ENCODE measurements at places on chromosomes 2 and 18.
A peak's percentile ranks its signal among the peaks of the same experiment; 100 is the strongest.

DNA sequence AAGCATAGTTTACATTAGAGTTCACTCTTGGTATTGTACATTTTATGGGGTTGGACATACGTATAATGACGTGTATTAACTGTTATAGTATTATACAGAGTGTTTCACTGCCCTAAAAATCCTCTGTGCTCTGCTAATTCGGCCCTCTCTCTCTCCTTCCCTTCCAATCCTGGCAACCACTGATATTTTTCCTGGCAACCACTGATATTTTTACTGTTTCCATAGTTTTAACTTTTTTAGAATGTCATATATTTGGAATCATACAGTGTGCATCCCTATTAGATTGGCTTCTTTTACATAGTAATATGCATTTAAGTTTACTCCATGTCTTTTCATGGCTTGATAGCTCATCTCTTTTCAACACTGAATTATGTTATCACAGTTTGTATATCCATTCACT lies 526.7 kb downstream of the RIT2 start:
- no peak for DNase-seq

- DNase-seq = peak; percentile 99
Observed at GRCh38 chr2:44167908-44168680, 581 bp upstream of the PPM1B start.

- DNase-seq = no peak
Observed at GRCh38 chr2:130966149-130966774, 127.0 kb downstream of the FAM168B start.

DNA sequence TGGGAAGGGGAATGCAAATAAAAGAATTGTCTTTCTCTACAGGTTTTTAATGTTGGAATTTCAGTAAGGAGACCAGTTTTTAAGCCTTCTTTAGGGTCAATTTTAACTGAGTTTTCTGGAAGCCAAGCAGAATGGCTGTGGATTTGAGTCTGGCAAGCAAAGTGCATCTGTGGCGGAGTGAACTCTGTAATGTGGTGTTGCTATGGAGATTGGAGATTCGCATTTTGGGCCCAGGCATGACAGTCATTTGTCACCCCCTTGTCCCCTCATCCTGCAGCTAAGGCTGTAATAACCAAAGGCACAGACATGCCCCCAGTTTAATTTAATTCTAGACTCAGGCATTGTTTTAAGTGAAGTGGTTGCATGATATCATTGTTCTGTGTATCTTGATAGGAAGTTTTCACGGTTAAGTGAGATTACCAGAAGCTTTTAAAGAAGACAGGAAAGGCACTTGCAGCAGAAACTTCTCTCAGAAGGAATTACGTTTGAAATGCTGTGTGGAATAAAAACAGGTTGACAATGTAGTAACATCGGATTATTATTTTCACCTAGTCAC lies 30.6 kb downstream of the ARMC9 start:
- no peak for DNase-seq

DNA sequence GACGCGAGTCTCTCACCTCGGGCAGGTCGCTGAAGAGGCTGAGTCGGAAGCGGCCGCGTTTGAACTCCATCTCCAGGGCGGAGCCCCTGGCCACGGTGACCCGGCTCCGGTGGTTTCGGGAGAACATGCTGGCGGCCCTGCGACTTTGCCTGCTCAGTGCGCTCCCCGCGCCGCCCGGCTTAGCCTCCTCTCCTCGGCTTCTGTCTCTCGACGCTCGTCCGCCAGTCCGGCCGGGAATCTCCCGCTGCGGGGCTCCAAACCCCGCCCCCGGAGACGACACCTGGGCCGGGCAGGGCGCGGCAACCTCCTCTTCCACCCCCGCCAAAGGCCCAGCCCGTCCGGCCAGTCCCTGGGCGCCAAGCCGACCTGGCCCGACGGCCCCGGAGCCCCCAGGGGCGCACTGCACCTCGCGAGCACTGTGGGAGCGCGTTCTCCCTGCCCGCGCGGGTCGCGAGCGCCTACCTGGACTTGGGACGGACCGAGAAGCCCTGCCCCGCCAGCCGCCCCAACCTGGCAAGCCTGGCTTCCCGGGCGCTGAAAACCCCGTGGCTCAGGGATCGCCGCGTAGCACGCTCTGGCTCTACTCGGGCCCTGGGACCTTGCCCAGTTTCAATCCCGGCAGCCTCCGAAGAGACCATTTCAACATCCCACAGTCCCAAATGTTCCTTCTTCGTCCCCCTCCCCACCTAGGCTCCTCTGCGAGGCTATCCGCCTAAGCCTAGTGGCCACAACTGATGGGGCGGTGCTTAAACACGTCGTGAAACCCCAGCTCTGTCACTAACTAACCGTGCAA lies at the start of gene RTKN:
TSS of gene RTKN (minus strand) at position 248 of the 793 bp plus-strand sequence. CDS start at position 127, 121 bp downstream.
- DNase-seq = no peak

DNA sequence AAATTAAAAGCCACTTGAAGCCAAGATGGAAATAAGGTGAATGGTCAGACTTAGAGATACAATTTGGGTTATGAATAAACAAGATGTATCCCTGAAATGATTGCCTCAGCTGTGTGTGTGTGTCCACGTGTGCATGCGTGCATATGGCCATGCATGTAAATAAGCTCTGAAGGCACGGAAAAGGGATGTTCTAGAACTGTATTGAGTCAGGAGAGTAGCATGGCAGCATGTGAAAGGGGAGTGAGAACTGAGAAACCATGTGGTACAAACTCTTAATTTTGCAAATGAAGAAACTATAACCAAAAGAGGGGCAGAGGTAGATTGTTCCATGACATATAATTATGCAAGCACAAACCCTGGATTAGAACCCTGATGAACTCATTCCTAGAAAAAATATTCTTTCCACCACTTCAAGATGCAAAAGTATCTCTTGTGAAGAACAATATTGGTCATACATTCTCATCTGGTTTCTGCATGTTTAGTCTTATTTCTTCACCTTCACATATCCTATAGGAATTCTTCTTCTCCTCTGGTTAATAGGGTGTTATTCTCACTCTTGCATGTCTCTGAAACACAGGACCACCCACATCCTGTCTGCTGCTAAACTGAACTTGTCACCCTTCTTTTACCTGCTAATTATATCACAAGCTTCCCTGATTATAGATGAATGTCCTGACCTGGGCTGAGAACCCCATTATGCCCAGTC lies 455.8 kb downstream of the SETBP1 start:
- no peak for DNase-seq

GRCh38 chr2:147416099-147416498 lies 428.7 kb upstream of the ACVR2A start:
- DNase-seq = peak; percentile 14

GRCh38 chr2:54681416-54681815 lies 42.0 kb upstream of the EML6 start:
- DNase-seq = no peak

GRCh38 chr2:85665264-85665937 lies 2.6 kb downstream of the SFTPB start:
- DNase-seq = no peak

DNA sequence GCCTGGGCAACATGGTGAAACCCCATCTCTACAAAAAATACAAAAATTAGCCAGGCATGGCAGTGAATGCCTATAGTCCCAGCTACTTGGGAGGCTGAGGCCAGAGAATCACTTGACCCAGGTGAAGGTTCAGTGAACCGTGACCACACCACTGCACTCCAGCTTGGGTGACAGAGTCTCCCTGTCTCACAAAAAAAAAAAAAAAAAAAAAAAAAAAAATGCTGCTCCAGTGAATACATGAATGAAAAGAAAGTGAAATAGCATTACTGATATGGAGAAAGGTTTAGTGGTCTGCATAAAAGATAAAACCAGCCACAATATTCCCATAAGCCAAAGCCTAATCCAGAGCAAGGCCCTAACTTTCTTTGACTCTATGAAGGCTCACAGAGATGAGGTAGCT lies 44.5 kb downstream of the METTL8 start:
- DNase-seq = no peak

- no peak for DNase-seq
Observed at GRCh38 chr2:226474131-226474530, 325.5 kb downstream of the IRS1 start.

DNA sequence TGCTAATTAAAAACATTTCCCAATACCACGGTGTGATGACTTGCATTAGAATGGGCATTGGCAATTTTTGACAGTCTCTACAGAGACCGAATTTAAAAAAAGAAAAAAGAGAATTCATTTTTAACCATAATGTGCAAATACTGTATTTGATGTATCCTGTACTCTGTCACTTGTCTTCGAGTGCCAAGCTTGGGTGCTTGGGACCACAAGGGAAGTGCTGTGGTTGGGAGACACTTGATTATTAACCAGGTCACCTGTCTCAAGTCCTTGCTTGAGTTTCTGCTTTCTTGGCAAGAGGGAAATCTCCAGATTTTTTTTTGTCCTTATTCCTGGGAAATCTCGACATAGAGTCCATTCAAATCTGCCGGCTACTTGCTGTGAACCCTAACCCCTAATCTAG lies 209.0 kb downstream of the MC4R start:
- no peak for DNase-seq

- DNase-seq = peak; percentile 26
Observed at GRCh38 chr2:149038442-149039212, at the start of gene LYPD6B. Gene LYPD6B (plus strand): TSS chr2:149038699. CDS start chr2:149130949, 92,250 bp downstream.

- peak; percentile 18 for DNase-seq
Observed at GRCh38 chr18:34801774-34802173, 91.7 kb downstream of the DTNA start.

- no peak for DNase-seq
Observed at GRCh38 chr2:121171625-121172119, 113.3 kb downstream of the TFCP2L1 start.

DNA sequence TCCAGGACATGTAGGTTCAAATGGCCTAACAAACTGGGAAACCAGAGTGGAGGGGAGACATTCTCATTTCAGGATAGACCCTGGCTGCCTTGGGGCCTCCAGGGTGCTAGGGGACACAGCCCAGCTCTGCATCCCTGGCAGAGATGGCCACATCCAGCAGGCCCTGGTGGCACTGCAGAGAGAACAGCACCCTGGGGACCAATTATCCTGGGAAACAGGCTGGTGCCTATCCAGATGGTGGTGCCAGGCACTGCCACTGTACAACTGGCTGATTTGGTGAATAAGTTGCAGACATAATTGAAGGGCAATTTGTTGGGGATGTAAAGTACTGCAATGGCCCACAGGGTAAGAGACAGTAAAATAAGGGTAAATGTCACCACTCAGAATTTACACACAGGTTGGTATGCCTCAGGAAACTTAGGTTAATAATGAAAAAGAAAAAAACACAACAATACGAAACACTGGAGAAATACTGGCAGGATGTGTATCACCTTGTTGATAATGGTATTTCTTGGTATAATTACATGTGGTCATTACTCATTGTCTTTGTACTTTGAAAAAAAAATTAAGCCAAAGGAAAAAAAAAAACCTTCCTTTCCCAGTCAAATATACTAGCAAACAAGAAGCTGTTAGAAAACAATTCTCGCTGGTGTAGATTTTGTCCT lies 12.8 kb upstream of the SFTPB start:
- DNase-seq = no peak

DNA sequence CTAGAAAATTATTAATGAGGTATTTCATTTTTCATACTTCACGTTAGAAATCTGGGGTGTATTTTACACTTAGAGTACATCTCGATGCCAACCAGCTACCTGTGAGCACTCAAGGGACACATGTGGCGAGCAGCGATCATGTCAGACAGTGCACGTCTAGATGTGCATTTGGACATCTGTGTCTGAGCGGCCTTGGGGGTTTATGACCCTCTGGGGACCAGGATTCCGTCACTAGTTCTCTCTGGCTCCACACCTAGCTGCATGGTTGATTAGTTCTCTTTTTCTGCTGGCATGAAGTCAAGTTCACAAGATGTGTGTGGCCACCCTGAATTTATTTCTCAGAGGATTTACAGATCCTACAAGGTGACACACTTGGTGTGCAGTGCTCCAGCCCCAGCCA lies 192.2 kb downstream of the TSN start:
- DNase-seq = no peak

- no peak for DNase-seq
Observed at GRCh38 chr2:129711816-129712675, 267.4 kb upstream of the RAB6C start.

All from EL (cell line).